Effector memory CD8-positive, alpha-beta T cell (primary cell): ENCODE measurements at places on chromosomes 16 and 17.

- H3K4me1 ChIP-seq: peaks cover 15% of the 10 kb centered on the region
- H3K27ac ChIP-seq: no peak overlapping the region
- no peak overlapping the region for H3K4me3 ChIP-seq
- H3K36me3 ChIP-seq: peaks cover 10% of the 10 kb centered on the region
- no peaks in the 10 kb centered on the region for H3K27me3 ChIP-seq
These were observed 412 bp upstream of the ADGRG3 start for GRCh38 chr16:57667526-57668262.

DNA sequence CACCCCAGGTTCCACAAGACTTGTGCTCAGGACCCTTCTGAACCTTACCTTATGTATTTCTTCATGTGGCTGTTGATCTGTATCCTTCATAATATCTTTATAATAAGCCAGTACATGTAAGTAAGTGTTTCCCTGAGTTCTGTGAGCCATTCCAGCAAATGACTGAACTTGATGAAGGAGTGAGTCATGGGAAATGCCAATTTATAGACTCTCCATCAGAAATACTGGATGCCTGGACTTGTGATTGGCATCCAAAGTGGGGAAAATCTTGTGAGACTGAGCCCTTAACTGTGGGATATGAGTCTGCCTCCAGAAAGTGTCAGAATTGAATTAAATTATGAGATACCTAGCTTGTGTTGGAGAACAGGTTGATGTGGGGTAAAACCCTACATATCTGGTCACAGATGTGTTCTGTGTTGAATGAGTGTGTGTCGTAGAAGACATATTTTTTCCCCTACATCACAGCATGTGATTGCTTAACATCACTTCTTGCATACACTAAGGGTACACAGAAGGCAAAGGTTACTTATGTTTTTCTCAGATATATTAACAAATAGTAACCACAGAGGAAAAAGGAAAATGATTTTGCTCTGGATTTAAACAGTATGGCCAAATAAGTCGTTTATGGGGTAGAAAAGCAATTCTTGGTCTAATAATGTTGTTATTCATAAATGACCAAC is 70.2 kb upstream of the NETO2 start:
- peaks cover 15% of the 10 kb centered on the region for H3K36me3 ChIP-seq
- DNase-seq: no peak
- H3K27me3 ChIP-seq: no peaks in the 10 kb centered on the region
- no peaks in the 10 kb centered on the region for H3K4me1 ChIP-seq

GRCh38 chr16:534856-535445 is 7.4 kb downstream of the CAPN15 start:
- no peak overlapping the region for H3K27ac ChIP-seq
- H3K36me3 ChIP-seq: peaks cover 17% of the 10 kb centered on the region
- H3K4me1 ChIP-seq: peaks cover 12% of the 10 kb centered on the region
- no peak overlapping the region for H3K4me3 ChIP-seq

GRCh38 chr17:57679906-57680695 is 65.0 kb downstream of the CCDC182 start:
- H3K4me3 ChIP-seq: no peak overlapping the region
- DNase-seq: no peak
- H3K27ac ChIP-seq: no peak overlapping the region
- peaks cover 5% of the 10 kb centered on the region for H3K4me1 ChIP-seq
- peaks cover 25% of the 10 kb centered on the region for H3K36me3 ChIP-seq
